ENCODE measurements at places on chromosomes 1 and 21.

DNA sequence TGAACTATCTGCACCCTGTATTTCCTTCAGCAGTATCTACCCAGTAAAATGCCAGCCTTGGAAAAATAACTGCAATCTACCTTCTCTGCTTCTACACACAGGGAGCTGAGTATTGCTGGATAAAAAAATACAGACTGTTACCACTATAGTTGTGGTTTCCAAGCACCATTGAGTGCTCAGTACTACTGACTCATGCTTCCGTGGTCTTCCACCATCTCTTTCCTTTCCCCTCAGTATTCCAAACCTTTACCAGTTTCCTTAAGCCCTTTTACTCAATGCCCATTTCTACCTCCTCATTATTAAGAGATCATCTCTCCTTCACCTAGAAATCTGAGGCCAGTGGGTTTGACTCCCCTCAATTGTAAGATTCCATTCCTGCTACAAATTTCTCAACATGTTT lies 23.8 kb downstream of the GLMN start:
- DNase-seq: no peak

- DNase-seq: no peak
Measured at GRCh38 chr1:47179988-47180563, 9.8 kb downstream of the PDZK1IP1 start.

GRCh38 chr1:200302192-200302920 lies 107.5 kb downstream of the ZNF281 start:
- DNase-seq: peak; percentile 39

- no peak for DNase-seq
Measured at GRCh38 chr1:119988306-119989062, 81.0 kb downstream of the NOTCH2 start.

DNA sequence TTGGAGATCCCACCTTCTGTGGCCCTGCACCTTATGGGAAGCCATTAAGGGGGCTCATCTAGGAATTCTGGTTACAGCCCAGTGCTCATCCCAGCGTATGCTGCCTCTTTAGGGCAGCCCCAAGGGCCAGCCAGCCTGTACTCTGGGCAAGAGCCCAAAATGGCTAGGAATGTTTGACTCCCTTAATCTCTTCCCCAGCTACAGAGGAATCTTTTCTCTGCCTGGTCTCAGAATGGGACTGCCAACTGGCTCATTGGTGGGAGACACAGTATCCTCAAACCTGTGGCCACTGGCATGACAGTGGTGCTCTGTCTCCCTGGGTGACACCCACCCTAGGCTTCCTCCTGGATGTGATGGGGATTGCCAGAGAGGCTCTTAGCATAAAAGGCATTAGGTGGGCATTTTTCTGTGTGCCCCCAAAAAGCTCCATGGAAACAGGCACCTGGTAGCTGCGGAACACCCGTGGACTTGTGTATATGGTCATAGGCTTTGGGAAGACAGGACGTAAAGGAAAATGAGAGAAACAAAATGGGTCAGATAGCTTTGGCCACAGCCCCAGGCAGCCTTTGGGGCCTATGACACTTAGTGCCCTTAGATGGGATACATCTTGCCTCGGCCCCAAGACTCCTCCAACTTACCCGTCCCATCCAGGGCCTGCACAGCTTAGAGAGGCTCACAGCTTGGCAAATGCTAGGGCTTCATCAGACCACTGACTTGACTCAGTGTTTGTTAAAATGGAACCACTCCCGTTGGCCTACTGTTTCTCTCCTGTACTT lies 6.9 kb downstream of the TMEM81 start:
- no peak for DNase-seq

All from stimulated activated CD4-positive, alpha-beta T cell treated with anti-CD3 and anti-CD28 coated beads, TNF-alpha, amount 100 ng/mL, for 24 hours (primary cell).